ENCODE measurements at places on chromosomes 12 and 14.

DNA sequence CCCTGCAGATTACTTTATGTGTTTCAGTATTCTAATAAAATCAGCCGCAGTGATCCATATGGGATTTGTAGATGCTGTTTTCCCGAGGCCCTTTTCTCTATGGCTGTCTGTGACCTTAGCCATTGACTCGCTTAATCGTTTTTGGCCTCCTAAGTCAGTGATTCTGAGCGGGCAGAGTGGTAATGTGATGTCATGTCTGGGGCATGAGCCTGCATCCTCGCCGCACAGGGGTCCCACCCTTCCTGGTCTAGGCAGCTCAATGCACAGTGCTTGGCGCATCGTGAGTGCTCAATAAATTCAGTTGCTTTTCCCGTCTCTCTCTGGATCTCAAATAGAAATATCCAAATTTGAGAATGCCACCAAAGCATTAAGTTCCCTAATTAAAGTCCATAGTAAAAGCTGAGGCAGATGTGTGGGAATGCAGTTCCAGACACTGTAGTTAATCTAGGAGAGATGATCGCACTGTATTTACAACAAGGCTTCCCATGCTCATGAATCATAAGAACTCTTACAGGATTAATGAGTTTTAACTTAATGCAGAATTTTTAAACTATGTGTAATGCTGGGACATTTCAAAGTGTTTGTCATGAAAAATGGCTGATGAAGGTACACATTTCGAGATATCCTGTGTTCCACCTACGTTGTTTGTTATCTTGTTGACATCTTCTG lies 29.3 kb downstream of the HMGA2 start:
- no peak for DNase-seq
- H3K27ac ChIP-seq = no peak overlapping the region
- H3K4me1 ChIP-seq = no peaks in the 10 kb centered on the region
- no peak overlapping the region for H3K4me3 ChIP-seq
- no peaks in the 10 kb centered on the region for H3K27me3 ChIP-seq

- H3K27ac ChIP-seq = no peak overlapping the region
- DNase-seq = peak; percentile 6
- peaks cover 7% of the 10 kb centered on the region for H3K4me1 ChIP-seq
- no peaks in the 10 kb centered on the region for H3K36me3 ChIP-seq
Observed at GRCh38 chr14:101078892-101079221, 175.3 kb upstream of the RTL1 start.

DNA sequence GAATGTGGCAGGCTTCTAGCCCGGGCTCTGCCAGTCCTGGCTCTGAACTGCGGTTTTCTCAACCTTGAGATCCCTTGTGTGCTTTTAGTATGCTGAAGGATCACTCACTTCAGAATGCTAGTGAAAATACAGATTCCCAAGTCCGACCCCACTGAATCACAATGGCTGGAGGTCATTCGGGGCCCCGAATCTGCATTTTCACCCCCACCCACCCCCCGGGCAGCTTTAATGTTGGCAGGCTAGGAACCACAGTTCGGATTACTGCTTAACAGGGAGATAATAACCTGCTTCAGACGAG lies 573 bp upstream of the SUSD6 start:
- H3K27me3 ChIP-seq = no peaks in the 10 kb centered on the region
- peak overlapping the region; percentile 88 for H3K4me3 ChIP-seq
- H3K4me1 ChIP-seq = peaks cover 37% of the 10 kb centered on the region
- H3K27ac ChIP-seq = peak overlapping the region; percentile 72

DNA sequence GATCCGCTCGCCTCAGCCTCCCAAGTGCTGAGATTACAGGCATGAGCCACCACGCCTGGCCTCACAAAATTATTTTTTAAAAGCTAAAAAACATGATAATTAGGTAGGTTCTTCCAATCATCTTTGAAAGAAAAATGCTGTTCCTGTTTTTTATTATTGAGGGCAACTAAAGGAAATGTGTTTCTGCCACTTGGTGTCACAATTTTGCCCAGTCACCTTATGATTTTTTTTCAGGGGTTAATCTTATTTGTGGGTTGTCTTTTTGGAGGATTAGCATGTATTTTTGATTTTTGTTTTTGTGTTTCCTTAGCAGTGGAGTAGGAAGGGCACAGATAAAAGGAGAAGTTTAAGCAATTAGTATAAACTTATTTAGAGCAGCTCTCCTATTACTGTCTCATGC lies 79.8 kb downstream of the PRORP start:
- H3K36me3 ChIP-seq = no peaks in the 10 kb centered on the region
- DNase-seq = no peak
- H3K4me3 ChIP-seq = no peak overlapping the region
- no peaks in the 10 kb centered on the region for H3K27me3 ChIP-seq
- no peak overlapping the region for H3K27ac ChIP-seq
- H3K4me1 ChIP-seq = no peaks in the 10 kb centered on the region

- DNase-seq = no peak
- H3K27ac ChIP-seq = no peak overlapping the region
- H3K4me1 ChIP-seq = no peaks in the 10 kb centered on the region
- no peaks in the 10 kb centered on the region for H3K27me3 ChIP-seq
Observed at GRCh38 chr12:23817345-23817744, 132.1 kb downstream of the SOX5 start.

DNA sequence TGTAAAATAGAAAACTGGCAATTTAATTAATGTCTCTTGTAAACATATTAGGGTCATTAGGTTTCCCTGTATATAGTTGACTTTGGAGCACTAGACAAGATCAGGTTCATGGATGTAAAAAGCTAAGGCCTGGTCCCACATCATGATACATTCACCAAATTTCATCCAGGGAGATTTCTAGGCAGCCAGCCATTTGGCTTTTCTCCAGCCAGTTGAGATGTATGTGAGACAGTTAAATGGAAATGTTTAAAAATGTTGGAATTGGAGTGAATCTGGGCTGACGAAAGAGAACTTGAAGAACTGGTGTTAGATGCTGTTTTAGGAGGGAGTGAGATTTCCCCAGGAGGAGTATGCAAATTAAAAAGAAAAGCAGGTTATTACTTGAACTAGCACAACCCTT lies 41.8 kb upstream of the CLEC14A start:
- no peaks in the 10 kb centered on the region for H3K4me1 ChIP-seq
- no peaks in the 10 kb centered on the region for H3K27me3 ChIP-seq
- H3K4me3 ChIP-seq = no peak overlapping the region
- H3K27ac ChIP-seq = no peak overlapping the region
- no peaks in the 10 kb centered on the region for H3K36me3 ChIP-seq

DNA sequence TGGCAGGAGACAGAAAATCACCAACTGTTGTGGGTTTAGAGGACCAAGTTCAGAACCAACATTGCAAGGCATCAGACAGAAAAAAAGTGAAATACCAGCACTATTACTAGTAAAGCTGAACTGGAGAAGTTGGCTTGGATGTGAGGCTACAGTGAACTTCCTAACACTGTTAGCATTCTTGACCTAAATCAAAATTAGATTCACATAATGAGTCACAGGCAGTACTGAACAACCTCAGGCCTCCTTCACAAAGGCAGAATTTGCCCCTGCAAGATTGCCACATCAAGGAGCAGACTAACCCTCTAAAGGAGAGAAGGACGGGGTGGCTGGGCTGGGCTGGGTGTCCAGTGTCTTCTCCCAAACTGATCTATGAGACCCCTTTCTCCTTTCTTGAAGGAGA lies 539.7 kb downstream of the SNAPC1 start:
- no peaks in the 10 kb centered on the region for H3K4me1 ChIP-seq
- no peak overlapping the region for H3K4me3 ChIP-seq
- H3K27me3 ChIP-seq = no peaks in the 10 kb centered on the region
- H3K27ac ChIP-seq = no peak overlapping the region
- DNase-seq = no peak
- H3K36me3 ChIP-seq = no peaks in the 10 kb centered on the region

DNA sequence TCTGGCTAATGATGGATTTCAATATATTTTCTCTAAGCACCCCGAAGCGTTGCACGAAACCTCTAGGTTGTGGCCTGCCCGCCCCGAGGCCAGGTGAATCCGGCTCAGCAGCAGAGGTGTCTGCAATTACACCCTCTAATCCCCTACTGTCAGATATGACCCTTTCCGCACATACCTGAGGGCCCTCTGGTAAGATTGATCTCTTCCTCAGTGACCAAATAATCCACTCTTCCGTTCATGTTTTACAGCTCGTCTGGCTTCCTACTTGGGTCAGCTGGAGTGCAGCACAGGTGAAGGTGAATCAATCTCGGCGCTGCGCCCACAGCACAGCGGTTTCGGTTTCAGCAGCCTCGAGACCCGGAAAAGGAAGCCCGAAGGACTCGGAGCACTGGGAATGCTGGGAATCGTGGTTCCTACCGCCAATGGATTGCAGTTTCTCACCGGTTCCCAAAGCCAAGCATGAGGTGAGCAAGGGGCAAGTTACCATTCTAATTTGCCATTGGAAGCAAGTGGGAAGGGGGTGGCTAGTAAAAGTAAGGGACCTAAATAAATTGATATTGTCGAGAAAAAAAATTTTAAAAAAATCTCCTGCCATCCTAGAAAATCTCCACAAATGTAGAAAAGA lies at the start of gene SYNJ2BP:
Gene SYNJ2BP (minus strand): TSS at position 366 of the 625 bp plus-strand sequence. CDS start 127 bp downstream, at position 239.
- DNase-seq = peak; percentile 91
- H3K36me3 ChIP-seq = no peaks in the 10 kb centered on the region
- no peaks in the 10 kb centered on the region for H3K27me3 ChIP-seq

- no peak overlapping the region for H3K27ac ChIP-seq
- H3K4me1 ChIP-seq = no peaks in the 10 kb centered on the region
- DNase-seq = no peak
- H3K4me3 ChIP-seq = no peak overlapping the region
Observed at GRCh38 chr12:47609806-47610205, 96.0 kb downstream of the RPAP3 start.

DNA sequence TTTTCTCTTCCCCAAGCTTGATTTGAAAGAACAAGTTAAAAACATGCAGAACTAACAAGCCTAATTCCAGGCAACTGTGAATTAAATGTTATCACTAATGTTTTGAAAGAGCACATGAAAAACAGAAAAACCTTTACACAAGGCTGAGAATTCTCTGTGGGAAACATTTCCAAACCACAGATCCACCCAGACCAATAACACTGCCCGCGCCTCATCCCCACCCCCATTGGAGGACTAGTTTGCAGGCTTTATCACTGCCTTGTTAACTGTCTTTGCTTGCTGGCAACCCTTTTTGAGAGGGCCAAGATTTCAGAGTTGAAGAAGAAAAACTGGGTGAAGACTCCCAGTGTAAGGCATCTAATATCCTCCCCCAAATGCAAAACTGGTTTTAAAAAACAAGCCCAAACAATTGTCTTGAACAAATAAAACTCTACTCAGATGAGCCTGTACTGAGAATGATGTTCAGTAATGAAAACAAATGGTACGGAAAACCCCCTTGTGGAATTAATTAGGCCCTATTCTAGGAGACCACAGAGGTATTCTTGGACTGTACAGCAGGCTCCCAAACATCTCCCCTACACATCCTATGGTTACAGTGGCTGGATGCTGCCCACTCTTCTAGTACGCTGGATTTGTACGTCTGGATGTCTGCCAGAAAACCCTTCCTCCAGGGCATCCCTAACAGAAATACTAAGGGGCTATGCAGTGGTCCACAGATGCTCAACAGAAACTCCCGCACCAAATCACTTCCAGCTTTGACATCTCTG lies 5.8 kb downstream of the MAX start:
- H3K36me3 ChIP-seq = no peaks in the 10 kb centered on the region
- H3K4me3 ChIP-seq = no peak overlapping the region
- H3K27me3 ChIP-seq = no peaks in the 10 kb centered on the region
- DNase-seq = no peak

DNA sequence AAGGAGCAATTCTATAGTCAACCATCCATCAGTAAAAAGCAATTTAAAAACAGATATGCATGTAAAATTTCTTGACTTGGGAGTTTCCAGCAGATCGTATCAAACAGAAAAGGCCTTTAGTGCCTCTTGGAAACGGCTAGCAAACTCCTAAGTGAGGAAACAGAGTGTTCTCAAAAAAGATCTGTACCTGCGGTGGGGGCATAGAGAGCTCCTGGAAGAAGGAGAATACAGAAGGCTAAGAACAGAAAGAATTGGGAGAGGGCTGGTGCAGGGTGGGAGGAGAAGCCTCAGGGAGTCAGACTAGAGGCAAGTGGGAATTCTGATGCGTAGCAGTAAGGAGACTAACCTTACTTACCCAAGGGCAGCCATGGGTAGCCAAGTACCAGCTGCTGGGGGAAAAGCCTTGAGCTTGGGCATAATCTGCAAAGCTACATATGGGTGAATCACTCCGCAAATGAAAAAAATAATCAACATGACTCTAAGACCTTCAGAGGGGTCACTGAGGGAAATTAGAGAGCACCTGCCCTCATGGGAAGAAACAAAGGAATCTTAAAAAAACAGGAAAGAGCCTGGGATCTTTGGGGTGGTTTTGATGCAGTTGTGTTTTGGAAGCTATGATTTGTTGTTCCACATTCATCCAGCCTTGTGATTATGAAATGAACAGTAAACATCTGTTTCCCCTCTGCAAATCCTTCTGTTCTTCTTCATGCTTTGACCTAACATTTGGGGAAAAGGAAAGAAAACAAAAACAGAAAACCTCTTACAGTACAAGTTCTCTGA lies 10.4 kb downstream of the RHOJ start:
- no peaks in the 10 kb centered on the region for H3K4me1 ChIP-seq
- H3K36me3 ChIP-seq = no peaks in the 10 kb centered on the region
- no peaks in the 10 kb centered on the region for H3K27me3 ChIP-seq
- H3K27ac ChIP-seq = peak overlapping the region; percentile 71
- DNase-seq = no peak

All from testis (tissue), 5 donors.